ENCODE measurements at places on chromosomes 3 and 15. TPM values are rescaled to one million over a fixed set of nuclear protein-coding genes. Genes with fewer than 3 reads are reported as not detected.

The CACNA2D3 gene
- total RNA-seq, result 0.27 TPM

The WDR93 gene
- not detected for total RNA-seq

The AGBL1 gene
- total RNA-seq, result not detected

The NPRL2 gene
- total RNA-seq, result 47.9 TPM

The ITIH4 gene
- total RNA-seq, result 34.1 TPM
